ENCODE measurements at places on chromosomes 5 and 9.

GRCh38 chr9:73038089-73038509 lies 85.2 kb upstream of the ALDH1A1 start:
- DNase-seq = no peak

GRCh38 chr9:107584186-107584585 lies 94.6 kb upstream of the KLF4 start:
- DNase-seq = no peak

- peak; percentile 74 for DNase-seq
Measured at GRCh38 chr9:18492612-18493011, 18.7 kb downstream of the ADAMTSL1 start.

DNA sequence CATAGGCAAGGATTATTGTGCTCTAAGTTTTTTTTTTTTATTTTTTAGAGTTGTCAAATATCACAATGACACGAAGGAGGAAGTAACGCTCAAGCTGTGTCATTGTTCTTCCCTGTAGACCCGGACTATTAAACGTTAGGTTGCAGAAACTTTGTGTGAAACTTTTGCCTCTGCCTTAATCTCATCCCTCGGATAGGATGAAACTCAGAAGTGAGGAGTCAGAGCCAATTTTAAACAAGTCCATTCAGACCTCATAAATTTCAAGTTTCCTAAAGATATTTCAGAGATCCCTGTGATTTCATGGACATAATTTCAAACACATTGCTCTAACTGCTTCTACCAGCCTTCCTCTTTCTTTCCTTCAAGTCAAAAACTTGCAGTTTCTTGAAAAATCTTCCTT lies 98.7 kb upstream of the C6 start:
- no peak for DNase-seq

- DNase-seq = no peak
Measured at GRCh38 chr5:57102905-57103255, 71.0 kb upstream of the GPBP1 start.

DNA sequence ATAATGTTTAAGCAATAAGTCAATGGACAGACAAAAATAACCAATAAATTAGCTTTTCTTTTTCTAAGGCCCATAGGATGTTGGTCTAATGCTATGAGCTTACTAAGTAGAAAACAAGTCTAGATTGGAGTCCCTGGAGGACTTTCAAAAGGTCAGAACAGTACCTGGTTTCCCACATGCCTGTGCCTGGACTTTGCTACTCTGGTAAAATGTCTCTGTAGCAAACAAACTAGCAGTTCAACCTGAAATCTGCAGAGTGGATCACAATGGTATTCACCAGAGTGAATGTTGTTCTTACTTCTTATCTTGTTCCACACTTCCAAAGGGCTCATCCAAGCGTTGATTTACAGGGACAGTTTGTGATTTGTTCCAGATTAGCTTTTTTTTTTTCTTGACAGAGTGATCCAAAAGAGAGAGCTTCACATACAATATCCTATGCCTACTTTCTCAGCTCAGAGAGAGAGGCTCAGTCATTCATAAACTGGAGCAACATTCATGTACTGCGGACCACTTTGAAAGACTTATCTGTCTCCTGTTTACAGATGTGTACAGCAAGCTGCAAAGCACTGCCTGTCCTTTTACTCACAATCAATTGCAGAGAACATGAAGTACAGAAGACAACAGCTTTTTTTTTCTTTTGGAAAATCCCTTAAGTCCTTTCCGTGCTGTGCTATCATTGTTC lies 466.1 kb downstream of the SPATA31D1 start:
- no peak for DNase-seq

- DNase-seq = peak; percentile 25
Measured at GRCh38 chr5:110288766-110289511, 437.5 kb downstream of the TMEM232 start.

DNA sequence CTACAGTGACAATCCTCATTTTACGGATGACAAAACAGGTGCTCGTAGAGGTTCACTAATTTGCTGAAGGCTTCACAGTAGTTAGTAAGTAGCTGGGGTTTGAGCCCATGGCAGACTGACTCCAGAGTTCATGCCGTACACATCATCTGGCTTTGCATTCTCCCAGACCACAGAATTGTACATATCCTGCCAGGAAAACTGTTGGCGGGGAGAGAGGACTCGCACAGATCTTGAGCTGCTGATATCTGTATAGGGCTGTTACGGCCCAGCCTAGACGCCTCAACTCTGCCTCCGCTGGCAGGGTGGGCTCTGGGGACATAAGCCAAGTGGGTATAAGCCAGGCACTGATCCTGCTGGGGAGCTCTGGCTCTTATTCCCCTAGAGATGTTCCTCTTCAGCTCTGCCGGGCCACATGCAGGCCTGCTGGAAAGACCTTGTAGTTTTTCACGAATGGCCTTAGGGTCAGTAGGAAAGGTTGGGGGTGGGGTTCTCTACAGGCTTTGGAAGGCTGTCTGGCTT lies 16.3 kb downstream of the LARP1 start:
- peak; percentile 72 for DNase-seq

DNA sequence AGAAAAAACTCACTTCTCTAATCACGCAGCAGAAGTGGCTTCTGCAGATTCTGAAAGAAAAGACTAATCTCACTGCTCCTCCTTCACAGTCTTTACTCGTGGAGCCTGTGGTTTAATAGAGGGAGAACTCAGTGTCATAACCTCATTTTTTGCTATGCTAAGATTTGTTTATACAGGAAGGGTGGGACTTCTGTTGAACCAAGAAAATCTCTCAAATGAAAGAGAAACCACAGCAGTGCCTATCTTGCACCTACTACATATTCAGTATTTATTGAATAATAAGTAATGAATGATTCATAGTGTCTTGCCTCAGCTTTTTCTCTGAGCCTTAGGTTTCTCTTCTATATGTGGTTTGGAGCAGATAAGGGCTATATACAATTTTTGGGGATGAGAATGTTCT lies 136.1 kb upstream of the DMAC1 start:
- no peak for DNase-seq

DNA sequence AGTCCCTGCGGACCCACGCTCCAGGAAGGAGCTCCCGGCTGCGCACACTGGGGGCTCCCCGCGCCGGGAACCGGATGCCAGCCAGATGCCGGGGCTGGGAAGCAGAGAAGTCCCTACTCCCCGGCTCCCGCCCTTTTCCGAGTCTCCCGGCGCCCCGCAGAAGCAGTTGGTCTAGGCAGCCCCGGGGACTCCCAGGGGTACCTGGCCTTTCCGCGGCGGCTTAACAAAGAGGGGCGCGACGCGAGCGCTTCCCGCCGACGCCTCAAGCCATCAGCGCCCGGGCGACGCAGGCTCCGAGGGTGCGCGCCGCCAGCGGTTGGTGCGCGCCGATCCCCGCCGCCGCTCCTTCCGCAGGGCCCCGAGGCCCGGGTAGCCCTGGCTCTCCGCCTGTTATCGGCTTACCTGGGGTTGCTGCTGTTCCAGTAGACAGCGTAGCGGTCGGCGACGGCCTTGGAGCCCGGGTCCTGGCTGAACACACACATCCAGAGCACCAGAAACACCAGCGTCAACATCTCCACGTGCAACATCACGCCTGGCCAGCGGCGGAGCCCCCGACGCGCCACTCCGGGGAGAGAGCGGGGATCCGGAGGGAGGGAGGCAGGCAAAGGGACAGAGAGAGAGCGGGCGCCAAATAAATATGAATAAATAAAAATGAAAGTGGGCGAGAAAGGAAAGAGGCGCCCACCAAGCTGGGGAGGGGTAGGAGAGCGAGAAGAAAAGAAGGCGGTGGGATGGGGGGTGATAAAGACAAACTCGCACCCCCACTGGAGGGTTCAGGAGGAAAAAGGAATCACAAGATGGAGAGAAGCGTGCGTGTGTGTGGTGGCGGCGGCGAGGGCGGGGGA lies 428 bp downstream of the EFNA5 start:
- peak; percentile 47 for DNase-seq

DNA sequence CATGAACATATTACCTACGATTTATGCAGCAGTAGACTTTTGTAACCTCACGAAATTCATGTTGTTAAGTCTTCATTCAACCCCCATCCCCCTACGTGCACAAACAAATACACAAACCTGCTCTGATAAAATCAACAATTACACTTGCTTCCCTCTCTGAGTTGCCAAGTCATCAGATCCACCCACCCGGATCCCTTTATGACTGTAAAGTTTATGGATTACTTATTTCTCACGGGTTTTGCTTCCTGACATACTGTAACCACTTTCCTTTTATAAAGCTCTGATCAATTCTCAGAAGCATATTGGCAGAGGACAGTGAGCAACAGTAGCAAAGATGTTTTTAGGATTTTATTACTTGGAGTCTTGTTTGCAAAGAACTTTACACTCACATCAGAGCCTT lies 70.5 kb downstream of the MLLT3 start:
- peak; percentile 19 for DNase-seq

GRCh38 chr5:163789870-163790269 lies 284.5 kb downstream of the MAT2B start:
- peak; percentile 61 for DNase-seq

DNA sequence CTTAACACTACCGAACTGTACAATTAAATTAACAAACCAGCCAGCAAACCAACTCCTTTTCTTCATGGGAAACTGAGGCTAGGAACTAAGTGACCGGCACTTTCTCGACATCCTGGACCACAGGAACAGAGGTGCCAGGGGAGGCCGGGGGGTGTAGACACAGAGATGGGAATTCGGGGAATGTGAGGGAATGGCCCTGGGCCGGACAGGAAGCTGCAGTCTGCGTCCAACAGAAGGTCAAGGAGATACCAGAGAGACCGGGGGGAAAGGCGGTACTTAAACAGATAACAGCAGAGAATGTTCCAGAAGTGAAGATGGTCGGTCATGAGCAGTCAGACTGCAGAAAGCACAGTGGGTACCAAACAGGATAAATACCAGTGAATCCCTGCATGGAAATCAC lies 40.3 kb downstream of the DBH start:
- no peak for DNase-seq

GRCh38 chr9:7823651-7824050 lies 24.1 kb upstream of the DMAC1 start:
- no peak for DNase-seq

DNA sequence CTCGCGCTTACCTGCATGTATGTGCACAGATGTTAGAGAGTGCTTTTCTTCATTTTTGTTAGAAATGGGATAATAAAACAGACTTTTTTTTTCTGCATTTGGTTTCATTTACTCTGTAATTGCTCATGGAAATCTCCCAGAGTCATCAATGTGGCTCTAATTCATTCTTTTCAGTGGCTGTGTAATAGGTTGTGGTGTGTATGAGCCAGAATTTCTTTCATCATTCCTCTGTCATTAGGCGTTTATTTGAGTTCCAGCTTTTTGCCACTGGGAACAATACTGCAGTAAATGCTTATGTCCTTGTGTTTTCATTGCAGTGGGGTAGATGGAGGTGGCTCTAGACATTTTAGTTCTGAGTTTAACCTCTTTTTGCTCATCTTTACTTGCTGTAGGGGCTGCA lies 118.9 kb downstream of the NXNL2 start:
- DNase-seq = peak; percentile 58

GRCh38 chr5:113900816-113901215 lies 387.3 kb downstream of the YTHDC2 start:
- DNase-seq = no peak

DNA sequence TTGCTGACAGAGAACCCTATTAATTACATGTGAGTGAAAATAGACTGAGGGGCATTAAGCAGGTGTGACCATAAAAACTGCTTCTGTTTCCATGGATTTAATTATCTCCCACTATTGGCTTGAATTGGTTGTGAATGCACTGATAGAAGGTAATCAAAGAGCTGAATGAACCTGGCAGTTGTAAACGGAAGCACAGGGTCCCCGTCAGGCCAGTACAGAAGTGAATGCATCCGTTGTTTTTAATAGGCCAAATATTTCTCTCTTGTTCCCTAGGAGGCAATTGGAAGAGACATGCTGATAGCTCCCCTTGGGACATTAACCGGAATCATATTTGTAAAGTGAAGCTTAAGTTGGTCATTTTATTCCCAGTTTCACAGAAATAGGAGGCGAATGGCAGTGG lies 147.0 kb downstream of the CAVIN4 start:
- no peak for DNase-seq

DNA sequence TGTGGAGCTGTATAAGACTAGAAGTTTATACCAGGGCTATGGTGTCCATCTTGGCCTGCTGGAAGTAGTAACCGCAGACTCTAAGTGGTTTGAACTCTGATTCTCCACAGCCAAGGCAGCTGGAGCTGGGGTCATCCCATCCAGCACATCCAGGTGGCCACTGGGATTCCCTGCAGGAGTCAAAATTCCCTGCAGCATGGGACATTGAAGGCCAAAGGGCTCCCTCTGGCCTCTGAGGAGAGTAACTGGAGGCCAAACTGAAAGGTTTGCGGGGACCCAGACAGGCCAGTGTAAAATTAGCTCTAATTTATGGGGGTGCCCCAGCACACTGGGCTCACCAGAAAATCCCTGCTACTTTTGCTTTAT lies 12.2 kb upstream of the PRXL2C start:
- DNase-seq = peak; percentile 20

DNA sequence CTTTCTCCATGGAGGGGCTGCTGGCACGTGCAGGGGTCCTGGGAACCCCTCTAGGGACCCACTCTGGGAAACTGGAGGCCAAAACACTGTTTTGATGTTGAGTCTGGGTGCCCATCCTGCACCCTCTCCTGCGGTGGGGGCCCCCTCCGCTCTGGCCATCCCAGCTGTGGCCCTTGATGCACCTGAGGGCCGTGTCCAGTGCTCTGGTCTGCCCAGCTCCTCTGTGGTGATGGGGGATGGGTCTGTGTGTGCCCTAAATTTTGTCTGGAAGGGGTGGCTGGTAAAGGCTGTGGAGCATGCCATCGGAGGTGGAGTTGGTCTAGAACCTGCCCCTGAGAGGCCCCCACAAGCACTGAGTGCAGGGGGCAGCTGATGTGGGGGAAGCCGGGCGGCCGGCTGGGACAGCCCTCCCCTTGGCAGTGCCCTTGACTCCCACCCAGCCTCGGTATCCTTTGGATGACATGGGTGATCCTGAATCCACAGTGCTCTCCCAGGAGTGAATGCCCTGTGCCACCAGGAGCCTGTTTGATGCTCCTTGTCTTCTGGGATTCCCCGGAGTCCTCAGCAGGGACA lies 26.3 kb downstream of the AHRR start:
- no peak for DNase-seq

DNA sequence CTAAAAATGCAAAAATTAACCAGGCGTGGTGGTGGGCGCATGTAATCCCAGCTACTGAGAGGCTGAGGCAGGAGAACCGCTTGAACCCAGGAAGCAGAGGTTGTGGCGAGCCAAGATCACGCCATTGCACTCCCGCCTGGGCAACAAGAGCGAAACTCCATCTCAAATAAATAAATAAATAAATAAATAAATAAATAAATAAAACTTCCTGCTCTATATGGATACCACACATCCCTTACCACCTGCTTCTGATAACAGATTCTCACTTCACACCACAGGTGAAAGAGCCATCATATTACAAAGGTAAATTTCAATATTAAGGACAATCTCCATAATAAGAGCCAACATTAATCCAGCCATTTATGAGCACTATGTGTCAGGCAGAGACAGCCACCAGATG lies 9.4 kb upstream of the PWWP2A start:
- DNase-seq = no peak

Measured in ELR (cell line).